ENCODE measurements at places on chromosomes 1 and 21.

DNA sequence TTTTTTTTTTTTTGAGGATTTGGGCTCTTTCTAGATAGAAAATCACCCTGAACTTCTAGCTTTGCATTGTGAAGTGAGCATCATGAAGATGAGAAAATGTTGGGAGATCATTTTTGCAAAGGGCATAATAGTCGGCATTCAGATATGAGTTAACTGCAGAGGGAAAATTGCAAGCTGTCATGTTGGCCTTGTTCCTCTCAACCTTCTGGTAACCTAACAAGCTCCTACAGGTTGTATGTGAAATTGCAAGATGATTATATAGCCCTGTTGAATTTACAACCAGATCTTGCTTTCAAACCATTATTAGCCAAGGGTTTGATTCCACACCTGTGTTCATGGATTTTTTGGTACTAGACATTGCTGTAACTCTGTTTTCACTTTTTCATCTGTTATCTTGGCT is 2.2 kb downstream of the ELOA start:
- DNase-seq: no peak

GRCh38 chr1:222546548-222547259 is 1.2 kb downstream of the HHIPL2 start:
- DNase-seq: no peak

DNA sequence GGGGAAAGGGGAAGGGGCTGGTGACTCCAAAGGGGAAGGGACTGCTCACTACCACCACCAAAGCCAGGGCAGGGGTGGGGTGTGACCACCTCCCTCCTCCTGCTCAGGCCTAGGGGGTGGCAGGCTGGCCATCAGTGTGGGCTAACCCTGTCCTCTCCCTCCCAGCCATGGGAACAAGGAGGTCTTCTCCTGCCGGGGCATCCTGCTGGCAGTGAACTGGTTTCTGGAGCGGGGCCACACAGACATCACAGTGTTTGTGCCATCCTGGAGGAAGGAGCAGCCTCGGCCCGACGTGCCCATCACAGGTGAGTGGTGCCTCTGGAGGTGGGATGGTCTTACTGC is 5.7 kb downstream of the ZC3H12A start:
- DNase-seq: peak; percentile 92

DNA sequence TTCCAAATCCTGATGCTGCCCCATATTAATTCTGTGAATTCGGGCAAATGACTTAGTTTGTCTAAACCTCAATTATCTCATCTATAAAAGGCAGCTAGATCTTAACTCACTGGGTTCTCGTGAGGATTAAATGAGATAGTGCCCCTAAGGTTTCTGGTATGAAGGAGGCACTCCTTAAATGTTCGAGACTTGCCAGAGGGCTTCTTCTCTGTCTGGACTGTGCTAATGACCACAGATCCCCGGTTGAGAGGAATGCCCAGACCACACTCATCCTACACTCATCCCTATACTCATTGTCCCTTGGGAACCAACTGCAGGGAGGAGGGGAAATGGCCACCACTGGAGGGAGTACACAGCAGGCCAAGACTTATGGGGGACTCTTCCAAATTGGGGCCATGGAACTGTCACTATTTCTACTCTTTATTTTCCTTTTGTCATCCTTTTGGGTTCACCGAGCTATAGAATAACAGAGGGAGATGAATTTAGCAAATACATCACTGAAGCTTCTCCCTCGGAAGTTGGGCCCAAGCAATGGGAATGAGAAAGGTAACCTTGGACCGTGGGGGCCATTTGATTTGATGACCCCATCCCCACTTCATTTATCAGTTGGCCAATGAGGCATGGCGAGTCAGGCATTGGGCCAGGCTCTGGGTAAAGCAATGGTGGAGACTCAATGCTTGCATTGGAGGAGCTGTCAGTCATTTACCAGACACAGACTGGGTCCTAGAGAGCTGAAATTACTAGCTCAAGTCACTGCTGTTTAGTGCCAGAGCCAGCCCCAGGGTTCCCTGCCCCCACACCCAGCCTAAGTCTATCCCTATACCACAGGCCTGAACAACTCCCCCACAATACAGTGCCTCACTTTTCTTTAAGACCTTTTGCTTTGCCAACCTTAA is 5.1 kb downstream of the ATF3 start:
- DNase-seq: no peak

- DNase-seq: no peak
These were observed 3.6 kb upstream of the PLEKHG5 start for GRCh38 chr1:6495041-6495441.

DNA sequence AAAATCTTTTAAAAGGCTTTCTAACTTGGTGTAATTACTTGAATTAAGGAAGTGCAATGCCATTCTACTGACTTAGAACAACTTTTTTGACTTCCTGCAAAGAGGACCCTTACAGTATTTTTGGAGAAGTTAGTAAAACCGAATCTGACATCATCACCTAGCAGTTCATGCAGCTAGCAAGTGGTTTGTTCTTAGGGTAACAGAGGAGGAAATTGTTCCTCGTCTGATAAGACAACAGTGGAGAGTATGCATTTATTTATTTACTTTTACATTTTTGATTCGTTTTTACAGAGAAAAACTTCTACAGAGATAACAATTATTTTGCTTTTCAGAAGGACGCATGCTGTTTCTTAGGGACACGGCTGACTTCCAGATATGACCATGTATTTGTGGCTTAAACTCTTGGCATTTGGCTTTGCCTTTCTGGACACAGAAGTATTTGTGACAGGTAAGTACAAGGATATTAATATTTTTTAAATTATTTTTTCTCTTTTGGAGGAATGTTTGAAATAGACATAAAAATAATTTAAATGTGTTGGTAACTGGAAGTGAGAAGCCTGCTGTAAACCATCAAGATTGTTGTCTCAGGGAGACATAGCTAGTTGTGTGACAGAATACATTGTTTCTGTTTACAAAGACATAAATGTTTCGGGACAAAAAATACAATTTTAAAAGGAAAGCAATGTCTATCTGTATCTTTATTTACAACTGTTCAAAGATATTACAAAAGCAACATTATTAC is at the start of gene PTPRC:
Gene PTPRC (plus strand): TSS at position 147 of the 742 bp plus-strand sequence. CDS start 229 bp downstream, at position 376.
- DNase-seq: no peak

- DNase-seq: peak; percentile 92
These were observed 20.9 kb downstream of the URB1 start for GRCh38 chr21:32371913-32372314.

- DNase-seq: no peak
These were observed 266.4 kb upstream of the TMEM51 start for GRCh38 chr1:14887044-14887566.

DNA sequence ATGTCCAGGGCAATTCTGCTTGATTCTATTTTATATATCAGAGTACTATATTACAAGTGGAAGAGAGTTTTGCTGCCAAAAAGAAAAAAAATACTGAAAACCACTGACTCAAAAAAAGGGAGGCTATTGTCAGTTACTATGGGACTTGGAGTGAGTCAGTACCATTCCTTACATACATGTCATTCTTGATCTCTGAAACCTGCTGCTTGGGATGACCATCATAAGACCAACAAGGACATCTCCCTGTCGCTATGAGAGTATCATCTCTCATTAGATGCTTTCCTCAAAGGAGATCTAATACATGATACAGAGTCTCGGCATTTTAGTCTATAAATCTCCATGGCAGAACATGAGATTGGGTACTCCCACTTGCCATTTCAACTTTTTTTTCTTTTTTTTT is 11.8 kb upstream of the INPP5B start:
- DNase-seq: no peak

DNA sequence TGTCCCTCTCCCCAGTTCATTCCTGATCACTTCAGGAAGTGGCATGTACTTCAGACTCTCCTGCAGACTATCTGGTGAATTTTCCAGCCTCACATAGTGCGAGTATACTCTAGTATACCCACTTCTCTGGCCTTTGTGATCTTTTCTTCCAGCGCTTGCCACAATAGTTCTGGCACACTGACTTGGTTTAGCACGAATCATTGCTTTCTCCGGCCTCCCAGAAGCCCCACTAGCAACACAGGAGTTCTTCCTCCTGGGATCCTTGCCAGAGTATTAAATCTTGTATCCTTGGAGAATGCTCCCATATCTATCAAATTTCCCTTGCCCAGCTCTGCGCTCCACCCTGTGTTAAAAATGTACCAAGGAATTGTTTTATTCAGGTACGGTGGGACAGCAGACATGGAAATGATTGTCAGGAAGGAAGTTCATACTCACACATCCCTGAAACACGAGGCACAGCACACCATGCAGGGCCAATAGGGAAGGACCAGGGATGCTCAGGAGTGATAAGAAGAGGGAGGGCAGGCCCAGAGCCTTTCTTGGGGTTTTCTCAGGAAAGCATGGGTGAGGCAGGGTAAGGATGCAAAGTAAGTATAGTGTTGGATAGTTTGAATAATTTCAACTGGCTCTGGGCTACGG is 136.7 kb downstream of the ADSS2 start:
- peak; percentile 37 for DNase-seq

Data from vagina (tissue), 2 donors.